HAP-1 (cell line): ENCODE measurements at places on chromosomes 11 and 22.
A peak's percentile ranks its signal among the peaks of the same experiment; 100 is the strongest.

DNA sequence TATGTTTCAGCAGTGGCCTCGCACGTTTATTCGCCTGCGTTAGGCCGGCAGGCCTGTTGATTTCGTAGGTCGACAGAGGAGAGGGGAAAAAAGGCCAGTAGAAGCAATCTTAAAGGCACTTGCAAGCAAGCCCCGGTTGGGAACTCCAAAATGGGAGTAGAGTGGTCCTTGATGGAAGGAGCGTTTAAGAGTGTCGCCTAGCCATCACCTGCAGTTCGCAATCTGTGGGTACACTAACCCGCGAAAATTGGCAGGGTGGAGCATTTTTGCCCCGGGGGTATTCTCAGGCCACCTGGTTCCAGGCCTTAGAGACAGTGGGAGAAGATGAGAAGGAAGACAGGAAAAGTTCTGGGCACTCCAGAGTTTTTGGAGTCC is 1.1 kb downstream of the EWSR1 start:
- peak; percentile 36 for DNase-seq

GRCh38 chr11:88814076-88814475 is 251.7 kb downstream of the GRM5 start:
- DNase-seq: no peak

DNA sequence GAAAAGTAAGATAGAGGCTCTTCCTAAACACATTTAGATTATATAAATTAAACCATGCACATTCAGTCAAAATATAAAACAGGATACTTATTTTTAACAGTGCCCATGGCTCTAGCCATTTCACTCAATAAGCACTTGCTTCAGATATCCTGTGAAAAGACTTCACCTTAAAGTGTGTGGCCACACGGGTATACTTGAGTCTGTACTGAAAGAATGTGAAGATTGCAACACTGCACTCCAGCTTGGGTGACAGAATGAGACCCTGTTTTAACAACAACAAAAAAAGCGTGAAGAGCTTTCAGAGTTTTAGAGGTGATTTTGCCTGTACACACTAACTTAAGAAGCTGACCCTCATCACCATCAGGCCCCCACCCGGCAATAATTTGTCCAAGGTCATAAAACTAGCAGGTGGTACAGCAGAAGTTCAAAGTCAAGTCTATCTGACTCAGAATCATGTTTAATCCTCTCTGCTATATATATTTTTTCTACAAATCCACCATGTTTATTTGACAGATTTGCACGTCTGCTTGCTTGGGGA is 203.5 kb upstream of the GUCY1A2 start:
- DNase-seq: no peak

GRCh38 chr11:114678125-114679036 is at the start of gene NXPE2:
Gene NXPE2 (plus strand): TSS chr11:114678527. CDS start chr11:114678576, 49 bp downstream.
- no peak for DNase-seq

DNA sequence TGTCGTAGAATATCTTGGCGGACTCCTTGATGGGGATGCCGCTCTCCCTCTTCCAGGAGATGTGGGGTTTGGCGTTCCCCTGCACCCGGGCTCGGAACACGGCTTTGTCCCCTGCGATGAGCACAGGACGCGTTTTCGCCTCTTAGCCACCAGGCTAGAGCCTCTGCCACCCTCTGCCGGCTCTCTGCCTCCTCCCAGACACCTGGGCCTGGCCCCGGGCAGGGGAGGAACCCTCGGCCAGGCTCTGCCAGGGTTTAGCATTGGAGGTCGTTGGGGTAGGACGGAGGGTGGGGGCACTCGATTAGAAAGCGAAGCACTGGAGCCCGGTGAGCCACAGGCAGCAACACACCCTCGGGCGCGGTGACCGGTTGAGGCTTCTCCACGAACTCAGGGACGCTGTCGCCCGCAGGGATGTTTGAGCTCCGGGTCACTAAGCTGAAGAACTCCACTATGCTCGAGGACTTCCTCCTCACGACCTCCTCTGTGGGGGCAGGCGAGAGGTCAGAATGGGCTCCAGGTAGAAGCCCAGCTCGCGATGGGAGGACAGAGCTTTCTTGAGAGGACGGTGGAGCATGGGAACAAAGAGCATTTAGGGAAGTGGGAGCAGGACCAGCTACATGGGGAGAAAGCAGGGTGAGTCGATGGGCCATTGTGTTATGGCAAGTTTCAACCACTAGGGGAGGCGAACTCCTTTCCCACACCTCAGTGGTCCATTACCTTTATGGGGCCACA is 4.3 kb downstream of the IGSF22 start:
- peak; percentile 58 for DNase-seq

- no peak for DNase-seq
These were observed 1.6 kb downstream of the TRIM68 start for GRCh38 chr11:4606231-4607015.

DNA sequence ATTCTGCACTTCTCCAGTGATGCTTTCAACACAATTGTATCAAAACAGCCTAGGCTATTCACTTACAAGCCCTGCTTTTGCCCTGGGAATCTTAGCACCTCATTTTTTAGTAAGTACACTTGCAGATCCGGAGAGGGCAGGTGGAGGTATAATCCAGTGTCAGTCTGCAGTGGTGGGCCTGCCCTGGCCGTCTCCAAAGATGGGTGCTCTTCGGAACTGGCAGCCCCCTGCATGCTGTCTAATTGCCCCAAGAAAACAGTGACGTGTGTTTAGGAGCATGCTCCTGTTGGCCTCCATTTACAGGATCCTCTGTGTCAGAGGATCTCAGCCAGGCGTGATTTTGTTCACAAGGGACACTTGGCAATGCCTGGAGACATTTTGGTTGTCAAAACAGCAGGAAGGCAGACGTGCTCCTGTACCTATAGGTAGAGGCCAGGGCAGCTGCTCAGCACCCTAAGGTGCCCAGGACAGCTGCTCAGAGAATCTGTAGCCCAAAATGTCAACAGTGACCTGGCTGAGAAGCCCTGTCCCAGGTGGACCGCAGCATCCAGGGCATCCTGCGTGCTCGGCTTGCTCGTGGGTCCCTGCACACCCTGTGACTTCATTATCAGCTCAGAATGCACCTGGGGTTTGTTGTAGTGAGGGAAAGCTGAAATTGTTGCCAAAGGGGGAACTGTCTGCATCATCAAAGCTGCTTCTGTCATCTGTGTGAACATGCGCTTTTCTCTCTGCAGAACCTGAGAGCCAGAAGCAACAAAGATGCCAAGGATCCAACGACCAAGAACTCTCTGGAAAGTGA is 90.7 kb downstream of the BCR start:
- DNase-seq: no peak

DNA sequence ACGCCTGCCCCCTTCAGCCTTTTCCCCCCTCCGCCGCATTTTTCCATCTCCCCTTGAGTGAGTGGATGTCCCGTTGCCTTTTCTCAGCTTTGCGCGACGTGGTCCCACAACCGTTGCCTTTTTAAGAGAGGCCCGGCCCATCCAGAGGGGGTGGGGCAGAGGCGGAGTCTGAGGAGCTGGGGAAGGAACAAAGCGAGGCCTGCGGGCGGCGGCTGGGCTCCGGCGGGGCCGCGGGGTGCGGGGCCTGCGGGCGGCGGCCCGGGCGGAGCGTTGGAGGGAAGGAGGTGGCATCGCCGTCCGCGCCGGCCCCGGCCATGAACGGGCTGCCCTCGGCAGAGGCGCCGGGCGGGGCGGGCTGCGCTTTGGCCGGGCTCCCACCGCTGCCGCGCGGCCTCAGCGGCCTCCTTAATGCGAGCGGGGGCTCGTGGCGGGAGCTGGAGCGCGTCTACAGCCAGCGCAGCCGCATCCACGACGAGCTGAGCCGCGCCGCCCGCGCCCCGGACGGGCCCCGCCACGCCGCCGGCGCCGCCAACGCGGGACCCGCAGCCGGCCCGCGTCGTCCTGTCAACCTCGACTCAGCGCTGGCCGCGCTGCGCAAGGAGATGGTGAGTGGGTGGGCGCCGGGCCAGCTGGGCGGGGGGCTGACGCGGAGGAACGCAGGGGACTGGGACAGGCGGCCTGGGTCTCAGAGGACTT is at the start of gene FAM89B:
TSS of gene FAM89B (plus strand) at position 183 of the 696 bp plus-strand sequence. CDS start at position 315, 132 bp downstream.
- DNase-seq: peak; percentile 96

GRCh38 chr11:109629734-109630133 is 207.7 kb downstream of the C11orf87 start:
- no peak for DNase-seq

- DNase-seq: no peak
These were observed 33.4 kb upstream of the PISD start for GRCh38 chr22:31695423-31695822.

DNA sequence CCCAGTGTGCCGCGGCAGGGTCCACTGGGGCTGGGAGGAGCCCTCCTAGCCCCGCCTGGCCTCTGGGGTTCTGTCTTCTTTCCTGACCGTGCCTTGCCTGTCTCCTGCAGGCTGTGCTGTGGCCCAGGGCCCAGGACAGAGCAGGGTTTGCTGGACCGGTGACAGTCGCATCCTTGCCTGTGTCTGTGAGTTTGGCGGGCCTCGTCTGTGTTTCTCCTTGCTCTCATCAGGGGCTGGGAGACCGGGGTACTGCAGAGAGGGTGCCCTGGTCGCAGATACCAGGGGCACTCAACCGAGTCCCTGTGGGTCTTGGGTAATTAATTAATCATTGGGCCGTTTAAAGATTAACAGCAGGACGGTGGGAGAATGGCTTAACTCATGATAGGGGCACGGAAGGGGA is 29.9 kb downstream of the RPL3 start:
- DNase-seq: no peak

DNA sequence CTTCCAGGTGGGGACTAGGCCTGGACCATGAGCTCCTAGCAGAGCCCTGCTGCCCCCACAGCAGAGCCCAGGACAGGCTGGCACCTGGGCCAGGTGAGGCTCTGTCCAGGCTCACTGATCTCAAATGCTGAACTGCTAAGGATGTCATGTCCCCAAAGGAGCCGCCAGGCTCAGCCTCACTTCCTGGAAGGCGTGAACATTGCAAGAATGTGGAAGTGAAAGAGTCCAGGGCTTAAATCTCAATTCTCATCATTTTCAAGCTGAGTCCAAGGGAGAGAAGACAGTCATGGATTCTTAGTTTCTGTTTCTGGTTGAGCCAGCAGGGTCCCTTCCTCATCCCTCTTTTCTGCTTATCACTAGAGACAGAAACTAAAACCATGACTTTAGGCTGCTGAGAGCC is 5.0 kb downstream of the ASCL2 start:
- no peak for DNase-seq

GRCh38 chr11:66080055-66080817 is 10.2 kb downstream of the PACS1 start:
- DNase-seq: no peak

DNA sequence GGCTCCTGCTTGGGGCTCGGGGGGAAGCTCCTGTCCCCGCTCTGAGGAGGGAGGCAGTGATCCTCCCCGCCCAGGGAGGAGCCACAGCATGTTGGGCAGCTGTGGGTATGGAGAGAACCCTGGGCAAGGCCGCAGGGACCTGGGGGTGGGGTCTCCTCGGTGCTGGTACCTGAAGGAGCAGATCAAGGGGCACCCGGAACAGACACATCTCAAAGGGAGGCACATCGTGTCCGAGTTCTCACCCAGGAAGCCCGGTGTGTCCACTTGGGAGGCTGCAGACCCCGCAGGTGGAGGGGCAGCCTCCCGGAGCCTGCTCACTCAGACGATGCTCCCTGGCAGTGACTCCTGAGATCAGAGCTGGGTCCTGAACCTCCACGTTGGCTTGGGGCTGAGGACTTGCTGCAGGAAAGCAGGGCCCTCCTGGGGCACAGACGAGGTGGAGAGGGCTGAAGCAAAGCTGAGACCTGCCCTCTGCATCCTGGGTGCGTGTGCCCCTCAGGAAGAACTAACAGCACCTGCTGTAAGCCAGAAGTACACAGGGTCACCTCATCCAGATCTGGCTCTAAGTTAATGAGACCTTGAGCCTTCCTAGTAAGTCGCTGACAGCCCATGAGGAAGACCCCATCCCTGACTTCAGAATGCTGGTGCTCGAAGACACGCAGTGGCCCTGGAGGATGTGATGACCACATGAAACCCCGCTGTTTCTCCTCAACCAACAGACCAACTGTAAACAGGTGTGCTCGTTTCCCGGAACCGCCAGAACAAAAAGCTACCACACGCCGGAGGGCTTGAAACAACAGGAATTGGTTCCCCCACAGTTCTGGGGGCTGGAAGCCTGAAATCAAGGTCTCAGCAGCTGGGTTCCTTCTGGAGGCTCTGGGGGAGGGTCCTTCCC is 5.9 kb upstream of the OSBPL5 start:
- no peak for DNase-seq

DNA sequence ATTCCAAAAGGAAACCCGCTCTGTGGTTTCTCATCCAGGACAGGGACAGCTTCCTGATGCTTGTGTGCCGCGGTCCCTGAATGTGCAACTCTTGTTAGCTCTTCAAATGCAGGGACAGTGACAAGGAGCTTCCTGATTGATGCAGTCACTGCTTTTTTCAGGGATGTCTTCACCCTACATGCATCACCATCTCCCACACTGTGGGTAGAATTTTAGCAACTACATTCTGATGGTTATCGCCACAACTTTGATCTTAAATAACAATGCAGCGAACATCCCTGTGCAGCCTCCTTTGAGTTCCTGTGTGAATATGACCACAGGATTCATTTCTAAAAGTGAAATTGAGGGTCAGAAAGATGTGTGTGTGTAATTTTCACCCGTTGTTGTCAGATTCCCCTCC is 115.0 kb downstream of the GGTLC2 start:
- no peak for DNase-seq

GRCh38 chr11:73223998-73224730 is 6.1 kb downstream of the P2RY2 start:
- no peak for DNase-seq

GRCh38 chr11:95831198-95831883 is 41.0 kb downstream of the CEP57 start:
- no peak for DNase-seq

DNA sequence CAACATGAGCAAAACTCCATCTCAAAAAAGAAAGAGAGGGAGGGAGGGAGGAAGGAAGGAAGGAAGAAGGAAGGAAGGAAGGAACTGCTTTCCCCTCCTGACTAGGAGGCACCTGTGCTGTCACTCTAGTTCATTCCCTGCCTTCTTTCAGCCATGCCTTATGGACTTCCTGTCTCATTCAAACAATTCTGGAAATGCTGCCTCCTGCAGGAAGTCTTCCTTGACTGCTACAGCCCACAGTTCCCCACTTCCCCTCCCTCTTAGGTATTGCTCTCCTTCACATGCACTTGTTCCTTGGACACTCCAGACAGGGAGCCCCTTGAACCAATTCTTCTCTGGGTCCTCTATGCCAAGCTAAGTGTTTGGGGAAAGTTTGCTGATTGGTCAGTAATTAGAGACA is 31.6 kb upstream of the WNT11 start:
- no peak for DNase-seq

- no peak for DNase-seq
These were observed 18.4 kb downstream of the GDPD4 start for GRCh38 chr11:77283101-77283500.

DNA sequence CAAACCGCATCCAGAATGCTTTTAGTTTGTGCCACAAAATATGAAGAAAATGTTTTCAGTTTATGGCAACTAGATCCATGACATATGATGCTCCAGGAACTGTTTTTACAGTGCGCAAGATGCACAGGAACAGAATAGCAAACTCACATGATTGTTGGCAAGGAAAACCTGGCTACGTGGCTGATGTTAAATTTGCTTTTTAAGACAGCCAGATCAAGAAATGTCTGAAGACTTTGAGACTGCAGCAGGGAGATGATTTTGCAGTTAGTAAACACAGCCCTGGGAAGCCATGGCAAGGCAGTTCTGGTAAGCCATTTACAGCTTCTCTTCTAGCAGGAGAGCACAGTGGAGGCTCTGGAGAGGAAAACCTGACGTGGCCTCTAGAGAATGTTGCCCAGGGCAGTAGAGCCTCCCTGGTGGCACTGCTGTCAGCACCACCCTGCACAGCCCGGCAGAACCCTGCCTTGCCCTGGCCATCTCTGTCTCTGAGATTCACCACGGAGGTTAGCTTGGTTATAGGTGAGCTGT is 69.8 kb upstream of the TNRC6B start:
- no peak for DNase-seq
